CD4-positive, alpha-beta T cell treated with Interleukin-1 beta for 1 hour (primary cell): ENCODE measurements at places on chromosomes 6 and 20.

GRCh38 chr20:3901706-3902440, 12.7 kb downstream of the PANK2 start:
- DNase-seq: no peak

DNA sequence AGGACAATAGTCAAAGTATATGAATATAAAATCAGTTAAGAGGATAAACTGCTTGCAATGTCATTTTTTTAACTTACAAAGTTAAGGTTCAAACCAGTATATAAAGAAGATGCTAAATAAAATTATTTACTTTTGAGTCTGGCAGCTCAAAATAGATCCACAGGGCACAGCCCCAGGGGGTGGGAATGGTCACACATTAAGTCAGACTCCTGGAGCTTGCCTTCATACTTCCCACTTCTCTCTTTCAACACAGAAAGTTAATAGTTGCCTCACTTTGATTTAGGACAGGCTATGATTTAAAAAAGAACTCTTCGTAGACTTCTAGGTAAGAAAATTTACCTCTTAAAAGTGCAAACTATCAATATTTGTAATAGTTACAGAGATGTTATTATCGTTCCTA, 158.3 kb upstream of the RUNX2 start:
- DNase-seq: no peak

GRCh38 chr20:62899633-62900051, 26.7 kb downstream of the DIDO1 start:
- DNase-seq: no peak

- DNase-seq: no peak
Measured at GRCh38 chr6:41638002-41638934, at the start of gene MDFI. Gene MDFI (plus strand): TSS chr6:41638468. CDS start chr6:41638750, 282 bp downstream.

DNA sequence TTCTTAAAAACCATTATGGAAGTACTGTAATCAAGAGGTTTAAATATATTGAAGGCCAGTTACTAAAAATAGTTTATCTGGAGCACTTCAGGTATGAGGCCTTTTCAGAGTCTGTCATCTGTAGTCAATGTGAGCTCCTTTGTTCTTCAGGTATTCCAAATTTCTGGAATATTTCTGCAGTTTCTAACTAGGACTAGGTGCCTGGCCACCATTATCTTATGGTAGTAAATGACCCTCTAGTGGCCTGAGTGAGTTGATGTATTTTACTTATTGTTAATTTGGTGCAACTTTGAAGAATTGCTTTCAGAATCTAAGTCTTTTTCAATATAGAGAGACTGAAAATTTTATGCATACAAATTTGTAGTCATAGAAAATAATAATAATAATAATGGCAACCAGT, 95.2 kb upstream of the FLRT3 start:
- no peak for DNase-seq

GRCh38 chr6:32761072-32761471, 2.3 kb downstream of the HLA-DQB2 start:
- DNase-seq: no peak

GRCh38 chr6:163019926-163020325, 292.2 kb downstream of the PACRG start:
- no peak for DNase-seq

- DNase-seq: no peak
Measured at GRCh38 chr6:125798734-125799508, 8.2 kb downstream of the NCOA7 start.

- no peak for DNase-seq
Measured at GRCh38 chr20:21518292-21518991, 4.6 kb upstream of the NKX2-2 start.

- no peak for DNase-seq
Measured at GRCh38 chr6:107991061-107991460, 33.1 kb upstream of the SEC63 start.

DNA sequence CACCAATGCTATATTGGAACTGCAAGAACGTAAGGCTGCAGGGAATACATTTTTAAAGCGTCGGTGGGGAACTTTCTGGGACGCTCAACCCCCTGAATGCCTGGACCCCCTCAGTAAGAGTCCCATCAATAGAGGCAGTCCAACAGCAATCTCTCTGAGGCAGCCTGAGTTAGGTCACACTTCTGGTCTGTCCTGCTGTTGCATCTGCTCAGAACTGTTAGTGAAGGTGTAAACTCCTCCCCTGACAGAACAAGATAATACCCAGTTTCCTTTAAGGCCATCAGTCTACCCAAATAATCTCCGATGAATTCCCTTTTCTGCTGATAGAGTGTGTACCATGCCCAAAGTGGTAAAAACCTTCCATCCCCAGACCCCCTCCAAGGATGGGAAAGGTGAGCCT, 1.1 kb upstream of the RNGTT start:
- DNase-seq: no peak

DNA sequence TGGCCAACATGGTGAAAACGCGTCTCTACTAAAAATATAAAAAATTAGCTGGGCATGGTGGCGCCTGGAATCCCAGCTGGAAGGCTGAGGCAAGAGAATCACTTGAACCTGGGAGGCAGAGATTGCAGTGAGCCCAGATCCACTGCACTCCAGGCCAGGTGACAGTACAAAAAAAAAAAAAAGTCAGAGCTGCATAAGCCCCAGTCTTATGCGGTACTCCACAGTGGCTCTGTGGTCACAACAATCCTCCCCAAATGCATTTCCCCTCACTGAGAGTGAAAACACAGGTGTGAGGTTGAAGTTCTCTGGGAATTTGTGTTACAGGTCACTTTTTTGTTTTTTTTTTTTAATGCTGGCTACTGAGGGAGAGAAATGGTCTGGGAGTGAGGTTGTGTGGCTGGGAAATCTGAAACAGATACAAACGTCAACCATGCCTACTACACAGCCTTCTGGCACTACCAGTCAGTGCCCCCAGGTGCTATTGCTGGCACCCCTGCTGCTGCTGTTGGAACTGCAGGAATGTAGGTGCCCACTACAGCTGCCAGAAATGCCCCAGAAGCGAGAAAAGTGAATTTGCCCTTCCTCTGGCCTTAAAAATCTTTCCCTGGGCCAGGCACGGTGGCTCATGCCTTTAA, 5.7 kb downstream of the MRPS26 start:
- DNase-seq: no peak

DNA sequence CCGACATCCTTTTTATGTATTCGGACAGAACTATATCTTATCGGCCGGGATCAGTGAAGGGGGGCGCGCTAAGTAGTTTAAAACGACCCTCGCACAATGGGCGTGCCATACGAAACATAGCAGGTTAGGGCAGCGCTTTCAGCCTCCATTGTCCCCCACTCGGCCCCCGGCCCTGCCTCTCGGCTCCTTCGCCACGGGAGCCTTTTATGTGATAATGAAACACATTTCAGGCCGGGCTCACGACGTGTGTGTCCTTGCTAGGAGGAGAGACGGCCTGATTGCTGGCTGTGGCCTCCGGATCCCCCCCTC, 5.3 kb downstream of the FOXA2 start:
- DNase-seq: no peak
